ENCODE measurements at places on chromosomes 1 and 21. TPM values are rescaled to one million over a fixed set of nuclear protein-coding genes. Genes with fewer than 3 reads are reported as not detected.

DNA sequence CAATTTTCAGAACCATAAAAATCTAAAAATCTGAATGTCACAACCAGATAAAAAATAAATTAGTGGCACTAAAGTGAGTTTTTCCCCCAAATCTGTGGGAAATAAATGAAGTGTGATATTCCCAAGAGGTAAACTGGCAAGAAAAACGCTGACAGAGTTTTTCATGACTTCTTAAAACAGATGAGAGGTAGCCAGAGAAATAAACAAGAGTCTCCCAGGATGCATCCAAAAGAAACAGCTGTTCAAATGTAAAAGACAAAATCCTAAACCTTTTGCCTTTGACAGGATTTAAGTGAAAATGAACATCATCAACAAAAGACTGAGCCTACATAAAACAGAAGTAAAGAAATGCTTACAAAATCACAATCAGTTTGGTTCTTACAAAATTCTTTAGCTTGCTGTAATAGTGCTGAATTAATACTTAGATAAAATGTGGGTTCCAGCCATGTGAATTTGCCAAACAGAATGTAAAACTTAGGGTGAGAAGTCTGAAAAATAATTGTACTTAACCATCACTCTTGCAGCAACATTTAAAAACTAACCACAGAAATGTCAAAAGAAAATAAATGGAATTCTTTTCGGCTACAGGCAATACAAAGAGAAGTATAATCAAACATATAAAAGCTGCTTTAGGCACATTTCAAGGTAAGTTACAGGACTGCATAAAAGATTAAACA, 133.6 kb downstream of the EIF4G3 start:
- H3K27me3 ChIP-seq = no peaks in the 10 kb centered on the region
- DNase-seq = no peak
- peaks cover 4% of the 10 kb centered on the region for H3K36me3 ChIP-seq

- H3K4me1 ChIP-seq = peaks cover 11% of the 10 kb centered on the region
- no peaks in the 10 kb centered on the region for H3K27me3 ChIP-seq
- DNase-seq = no peak
Observed at GRCh38 chr1:214438530-214438929, 112.9 kb downstream of the PTPN14 start.

DNA sequence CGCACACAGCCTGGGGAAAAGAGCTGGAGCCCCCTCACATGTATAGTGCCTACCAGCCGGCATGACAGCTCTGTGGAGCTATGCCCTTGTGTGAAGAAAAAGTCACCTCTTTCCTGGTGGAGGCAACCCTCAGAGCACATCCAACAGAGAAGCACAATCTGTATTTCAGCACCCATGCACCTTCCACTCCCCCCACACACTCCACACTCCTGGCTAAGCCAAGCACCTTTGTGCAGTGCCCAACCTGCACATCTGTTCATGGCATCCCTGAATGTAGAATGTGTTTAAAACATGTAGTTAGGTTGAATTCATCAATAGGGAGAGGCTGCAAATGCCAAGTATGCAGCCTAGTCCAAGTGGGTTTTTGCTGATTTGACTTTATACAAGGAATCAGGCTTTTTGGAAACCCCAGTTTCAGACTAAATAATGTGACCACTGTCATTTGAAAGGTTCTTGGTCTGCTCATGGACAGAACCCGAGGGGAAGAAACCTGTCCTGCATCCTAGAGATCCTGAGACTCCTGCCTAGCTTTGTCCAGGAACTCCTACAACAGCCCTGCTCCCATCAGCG, 197.1 kb downstream of the TOMM20 start:
- peaks cover 10% of the 10 kb centered on the region for H3K4me1 ChIP-seq
- H3K4me3 ChIP-seq = no peak overlapping the region
- H3K27me3 ChIP-seq = no peaks in the 10 kb centered on the region
- no peak overlapping the region for H3K27ac ChIP-seq
- H3K36me3 ChIP-seq = no peaks in the 10 kb centered on the region
- no peak for DNase-seq

- H3K36me3 ChIP-seq = no peaks in the 10 kb centered on the region
- peak overlapping the region; percentile 96 for H3K27ac ChIP-seq
- DNase-seq = no peak
- H3K27me3 ChIP-seq = no peaks in the 10 kb centered on the region
- H3K4me3 ChIP-seq = peak overlapping the region; percentile 64
Observed at GRCh38 chr1:155322571-155322952, 1.9 kb downstream of the RUSC1 start.

DNA sequence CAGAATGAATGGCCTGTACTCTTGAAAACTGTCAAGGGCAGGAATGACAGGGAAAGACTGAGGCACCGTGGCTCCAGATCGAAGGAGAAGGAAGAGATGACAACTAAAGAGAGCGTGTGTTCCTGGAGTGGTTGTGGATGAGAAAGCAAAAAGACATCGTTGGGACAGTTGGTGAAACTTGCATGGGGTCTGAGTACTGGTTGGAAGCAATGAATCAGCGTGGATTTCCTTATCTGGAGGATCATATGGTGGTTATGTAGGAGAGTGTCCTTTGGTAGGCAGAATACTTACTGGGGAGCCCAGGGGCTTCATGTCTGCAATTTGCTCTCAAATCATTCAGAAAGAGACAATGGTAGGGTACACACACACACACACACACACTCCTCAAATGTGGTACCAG, 13.9 kb downstream of the LEMD1 start:
- H3K4me3 ChIP-seq = no peak overlapping the region
- no peaks in the 10 kb centered on the region for H3K27me3 ChIP-seq
- DNase-seq = no peak
- H3K27ac ChIP-seq = no peak overlapping the region

DNA sequence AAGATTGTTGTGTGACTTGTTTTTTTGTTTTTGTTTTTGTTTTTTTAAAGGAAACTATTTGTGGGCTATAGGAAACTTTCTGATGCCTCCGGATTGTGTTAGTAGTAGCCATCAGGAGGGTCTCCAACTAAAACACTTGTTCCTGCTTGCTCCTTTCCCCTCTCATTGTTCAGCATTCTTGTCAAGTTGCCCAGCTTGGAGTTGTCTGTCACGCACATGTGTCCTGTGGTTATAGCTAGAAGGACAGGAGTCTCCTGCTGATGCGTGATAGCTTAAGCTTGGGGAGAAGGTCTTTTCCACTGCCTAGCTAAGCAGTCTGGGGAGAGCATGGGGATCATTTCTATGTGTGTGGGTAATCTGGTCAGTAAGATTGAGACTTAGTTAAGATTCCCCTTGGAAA, 3.2 kb upstream of the LYPLA2 start:
- DNase-seq = no peak
- peaks cover 39% of the 10 kb centered on the region for H3K36me3 ChIP-seq
- H3K4me1 ChIP-seq = peaks cover 22% of the 10 kb centered on the region
- H3K4me3 ChIP-seq = no peak overlapping the region

DNA sequence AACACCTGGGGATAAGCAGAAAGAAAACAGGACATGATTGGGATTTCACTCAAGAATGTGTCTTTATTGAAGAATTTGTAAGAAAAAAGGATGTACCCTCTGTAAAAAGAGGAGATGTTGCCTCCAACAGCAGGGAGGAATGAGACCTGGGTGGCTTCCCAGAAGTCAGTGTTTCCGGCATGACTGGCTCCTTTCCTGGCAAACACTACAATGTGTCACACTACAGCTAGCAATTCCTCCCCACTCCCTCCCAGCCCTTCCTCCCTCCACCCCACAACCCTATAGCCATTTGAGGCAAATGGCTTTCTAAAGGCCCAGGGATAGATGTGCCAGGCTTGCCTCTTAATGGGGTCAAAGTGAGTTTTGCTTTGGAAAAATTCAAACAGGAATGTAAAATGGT, 11.5 kb upstream of the COL8A2 start:
- no peak overlapping the region for H3K27ac ChIP-seq
- no peak overlapping the region for H3K4me3 ChIP-seq
- DNase-seq = no peak
- H3K27me3 ChIP-seq = no peaks in the 10 kb centered on the region
- H3K4me1 ChIP-seq = no peaks in the 10 kb centered on the region

DNA sequence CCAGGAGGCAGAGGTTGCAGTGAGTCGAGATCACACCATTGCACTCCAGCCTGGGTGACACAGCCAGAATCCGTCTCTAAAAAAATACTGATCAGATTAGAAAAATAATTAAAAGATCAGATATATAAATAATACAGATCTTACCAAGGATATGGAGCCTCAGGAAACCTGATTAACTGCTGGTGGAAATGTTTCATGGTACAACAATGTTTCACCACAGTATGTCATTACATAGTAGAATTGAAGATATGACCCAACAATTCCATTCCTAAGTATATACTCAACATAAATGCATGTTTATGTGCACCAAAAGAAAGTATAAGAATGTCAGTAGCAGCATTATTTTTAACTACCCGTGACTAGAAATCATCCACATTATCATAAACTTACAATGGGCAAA, 41.7 kb downstream of the CD53 start:
- H3K27me3 ChIP-seq = no peaks in the 10 kb centered on the region
- no peak for DNase-seq
- H3K4me3 ChIP-seq = no peak overlapping the region
- H3K27ac ChIP-seq = no peak overlapping the region

DNA sequence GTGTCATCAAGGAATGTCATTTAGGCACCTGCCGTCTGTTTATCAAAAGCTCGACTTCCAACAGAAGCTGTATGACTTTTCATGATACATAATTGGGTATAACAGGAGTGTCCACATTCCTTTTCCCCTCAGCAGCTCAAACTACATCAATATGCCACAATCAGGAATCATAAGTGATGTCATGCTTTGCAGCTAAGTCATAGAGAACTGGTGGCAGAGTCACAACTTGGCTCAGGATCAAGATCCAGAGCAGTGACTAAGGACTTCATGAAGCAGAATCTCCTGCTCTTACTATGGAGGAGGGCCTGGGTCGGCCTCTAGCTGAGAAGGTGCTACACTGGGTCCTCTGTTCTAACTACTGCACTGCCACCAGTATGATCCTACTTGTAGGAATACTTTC, 36.5 kb upstream of the AGBL4 start:
- H3K27ac ChIP-seq = no peak overlapping the region
- no peaks in the 10 kb centered on the region for H3K4me1 ChIP-seq
- DNase-seq = no peak
- H3K4me3 ChIP-seq = no peak overlapping the region
- H3K27me3 ChIP-seq = no peaks in the 10 kb centered on the region

DNA sequence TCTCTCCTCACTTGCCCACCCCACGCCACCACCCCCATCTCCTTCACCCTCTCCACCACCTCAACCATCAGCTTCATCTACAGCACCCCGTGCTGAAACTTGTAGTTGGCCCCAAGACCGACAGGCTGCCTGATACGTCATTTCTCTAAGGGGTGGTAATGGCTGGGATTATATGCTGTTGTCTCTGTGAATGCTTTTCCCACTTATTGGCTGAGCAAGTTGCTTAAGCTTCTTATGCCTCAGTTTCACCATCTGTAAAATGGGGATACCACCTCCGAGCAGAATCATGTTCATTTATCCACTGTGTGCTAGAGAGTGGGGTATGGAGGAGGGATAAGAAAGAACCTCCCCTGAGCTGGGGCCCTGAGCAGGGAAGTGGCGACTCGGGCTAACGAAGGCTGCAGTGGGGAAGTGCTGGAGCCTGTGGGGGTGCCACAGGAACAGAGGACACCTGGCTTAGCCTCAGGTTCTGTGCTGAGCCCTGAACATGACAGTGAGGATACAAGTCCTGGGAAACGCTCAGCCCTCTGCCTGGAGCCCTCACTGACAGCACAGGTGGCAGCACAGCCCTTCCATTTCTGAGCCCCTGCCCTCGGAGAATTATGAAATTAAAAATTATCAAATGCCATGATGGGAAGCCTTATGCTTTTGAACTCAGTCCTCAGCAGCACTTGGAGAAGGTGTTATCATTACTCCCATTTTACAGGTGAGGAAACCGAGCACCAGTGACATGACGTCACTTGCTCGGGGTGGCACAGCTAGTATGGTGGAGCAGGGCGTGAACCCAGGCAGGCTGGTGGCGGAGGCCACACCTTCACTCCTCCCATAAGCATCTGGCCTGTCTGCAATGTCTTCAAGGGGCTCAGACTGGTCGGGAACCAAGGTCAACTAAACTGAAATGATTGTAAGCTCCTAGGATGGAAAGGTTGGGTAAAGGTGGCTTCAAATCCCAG, 2.8 kb downstream of the MATN1 start:
- no peak for DNase-seq
- no peak overlapping the region for H3K27ac ChIP-seq
- peaks cover 15% of the 10 kb centered on the region for H3K4me1 ChIP-seq
- H3K4me3 ChIP-seq = no peak overlapping the region
- H3K27me3 ChIP-seq = no peaks in the 10 kb centered on the region
- peaks cover 12% of the 10 kb centered on the region for H3K36me3 ChIP-seq

DNA sequence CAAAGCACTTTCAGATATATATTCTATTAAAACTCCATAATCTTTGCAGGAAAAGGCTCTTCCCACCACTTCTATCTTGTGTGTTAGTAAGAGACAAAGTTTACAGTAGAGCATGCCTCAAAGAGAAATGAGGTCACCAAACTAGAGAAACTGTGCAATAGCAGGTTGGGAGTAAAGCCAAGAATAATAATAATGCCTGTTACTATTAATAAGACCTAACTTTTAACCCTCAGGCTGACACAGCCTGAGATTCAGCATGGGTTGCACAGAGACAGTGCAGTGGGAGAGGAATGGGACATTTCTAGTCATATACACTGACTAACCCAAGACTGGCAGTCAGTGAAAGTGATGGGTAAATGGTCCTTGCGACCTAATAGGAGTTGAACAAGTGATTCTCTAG, 320.2 kb upstream of the NFIA start:
- H3K27ac ChIP-seq = no peak overlapping the region
- DNase-seq = no peak
- no peak overlapping the region for H3K4me3 ChIP-seq

DNA sequence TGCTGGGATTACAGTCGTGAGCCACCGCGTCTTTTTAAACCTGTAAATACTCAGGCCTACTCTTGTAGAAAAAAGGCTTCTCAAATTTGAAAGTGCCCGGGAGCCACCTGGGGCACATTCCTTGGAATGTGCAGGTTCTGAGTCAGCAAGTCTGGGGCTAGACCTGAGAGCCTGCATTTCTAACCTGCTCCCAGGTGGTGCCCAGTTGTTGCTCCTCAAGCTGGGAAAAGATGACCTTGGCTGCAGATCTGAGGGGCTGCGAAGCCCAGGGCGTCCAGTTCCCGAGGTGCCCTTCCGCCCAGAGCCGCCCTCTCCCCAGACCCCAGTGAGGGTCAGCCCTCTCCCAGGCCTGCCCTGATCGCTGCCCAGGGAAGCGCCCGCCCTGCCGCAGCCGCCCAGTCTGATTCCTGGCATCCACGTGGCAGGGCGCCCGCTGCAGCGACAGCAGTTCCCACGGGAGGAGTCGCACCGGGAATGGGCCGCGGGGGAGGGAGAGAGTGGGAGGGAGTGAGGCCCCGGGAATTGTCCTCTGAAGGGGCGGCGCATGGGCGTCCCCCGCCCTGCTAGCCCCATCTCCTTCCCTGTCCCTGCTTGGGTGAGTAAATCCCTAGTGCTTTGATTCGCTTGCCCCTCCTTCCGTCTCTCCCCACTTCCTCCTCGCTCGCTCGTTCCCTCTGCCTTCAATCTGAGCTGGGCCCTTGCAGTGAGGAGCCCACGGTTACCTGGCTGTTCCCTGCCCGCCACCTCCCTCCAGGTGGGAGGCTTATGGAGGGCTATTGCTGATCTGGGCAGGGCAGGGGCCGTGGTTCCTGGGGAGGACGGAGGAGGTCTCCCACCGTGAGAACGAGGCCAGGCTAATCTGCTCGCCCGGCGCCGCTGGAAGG, 18.8 kb upstream of the TENT5B start:
- H3K27ac ChIP-seq = no peak overlapping the region
- H3K4me3 ChIP-seq = no peak overlapping the region
- DNase-seq = no peak
- H3K27me3 ChIP-seq = no peaks in the 10 kb centered on the region
- no peaks in the 10 kb centered on the region for H3K4me1 ChIP-seq

Gene SERPINC1
- not detected for total RNA-seq

Gene ESPN
- 3.7 TPM for total RNA-seq

Gene MIA3
- 87.1 TPM for total RNA-seq

Gene RPE65
- not detected for total RNA-seq

Gene GBP1
- total RNA-seq = 87.1 TPM

Gene BARHL2
- total RNA-seq = not detected

Gene AMY2A
- not detected for total RNA-seq

Gene CYP4A22
- not detected for total RNA-seq
